ENCODE measurements at places on chromosomes 16 and 17.

- DNase-seq = no peak
These were observed 1165.8 kb upstream of the GOT2 start for GRCh38 chr16:59899940-59900339.

- no peak for DNase-seq
These were observed 53.5 kb downstream of the TIMM22 start for GRCh38 chr17:1050246-1050995.

- no peak for DNase-seq
These were observed 187.2 kb downstream of the FOXL1 start for GRCh38 chr16:86765389-86766026.

GRCh38 chr16:63200940-63201339 lies 1164.7 kb upstream of the CDH8 start:
- DNase-seq = no peak

DNA sequence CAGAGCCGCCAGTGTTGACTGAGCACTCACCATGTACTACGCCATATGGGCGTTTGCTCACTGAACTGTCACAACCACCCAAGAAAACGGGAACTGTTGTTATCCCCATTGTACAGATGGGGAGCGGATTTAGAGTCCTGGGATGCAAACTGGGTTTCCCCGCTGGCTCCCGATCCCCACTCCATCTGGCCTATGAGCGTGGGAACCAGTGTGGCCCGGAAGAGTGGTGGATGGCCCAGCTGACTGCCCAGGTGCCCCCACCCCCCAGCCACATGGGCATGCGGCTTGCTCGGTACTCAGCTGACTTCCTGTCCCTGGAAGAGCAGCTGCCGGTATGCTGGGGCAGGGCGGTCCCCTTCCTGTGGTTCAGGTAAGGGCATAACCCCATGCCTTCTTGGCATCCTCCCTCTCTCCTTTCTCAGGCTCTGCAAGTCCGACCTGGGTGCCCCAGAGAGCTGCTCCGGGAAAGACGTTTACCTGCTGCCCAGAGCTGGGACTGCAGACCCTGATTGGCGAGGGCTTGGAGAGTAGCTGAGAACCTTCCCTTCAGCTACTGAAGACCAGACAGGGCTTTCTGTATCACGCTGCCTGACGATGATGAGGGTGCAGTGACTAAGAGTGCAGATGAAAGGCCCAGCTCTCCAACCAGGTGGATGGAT lies 16.2 kb downstream of the SOCS3 start:
- peak; percentile 89 for DNase-seq

- peak; percentile 2 for DNase-seq
These were observed 5.0 kb upstream of the PRSS54 start for GRCh38 chr16:58299757-58300349.

GRCh38 chr17:62822080-62822904 lies 14.2 kb upstream of the MARCHF10 start:
- no peak for DNase-seq

DNA sequence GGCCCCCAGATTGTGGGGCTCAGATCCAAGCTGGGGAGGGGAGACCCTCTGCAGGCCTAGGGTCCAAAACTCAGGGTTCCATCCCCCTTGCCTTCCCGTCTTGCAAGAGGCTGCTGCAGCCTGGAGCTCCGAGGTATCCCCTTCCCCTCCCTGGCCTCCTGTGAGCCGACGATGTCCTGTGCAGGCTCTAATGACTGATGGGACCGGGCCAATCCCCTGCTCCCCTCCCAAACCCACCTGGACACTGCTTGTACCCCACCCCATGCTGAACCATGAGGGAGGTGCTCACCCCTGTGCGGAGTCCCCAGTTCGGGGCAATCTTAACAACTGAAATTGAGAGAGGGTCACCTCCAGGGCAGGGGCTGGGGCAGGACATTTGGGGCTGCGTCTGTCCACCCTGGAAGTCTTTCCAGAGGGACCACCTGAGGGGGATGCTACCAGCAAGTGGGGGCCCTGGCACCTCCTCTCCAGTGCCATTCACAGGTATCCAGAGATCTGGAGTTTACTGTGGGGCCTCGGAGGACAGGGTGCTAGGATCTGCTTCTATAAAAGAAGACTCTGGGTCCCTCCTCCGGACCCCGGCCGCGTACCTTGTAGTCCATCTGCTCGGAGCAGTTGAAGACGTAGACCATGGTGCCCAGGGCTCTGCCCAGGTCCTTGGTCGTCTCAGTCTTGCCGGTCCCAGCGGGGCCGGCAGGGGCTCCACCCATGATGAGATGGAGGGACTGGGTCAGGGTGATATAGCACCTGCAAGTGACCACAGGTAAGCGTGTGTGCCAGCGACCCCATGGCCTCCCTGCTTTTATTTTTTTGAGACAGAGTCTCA lies 77.3 kb downstream of the DNAH17 start:
- no peak for DNase-seq

DNA sequence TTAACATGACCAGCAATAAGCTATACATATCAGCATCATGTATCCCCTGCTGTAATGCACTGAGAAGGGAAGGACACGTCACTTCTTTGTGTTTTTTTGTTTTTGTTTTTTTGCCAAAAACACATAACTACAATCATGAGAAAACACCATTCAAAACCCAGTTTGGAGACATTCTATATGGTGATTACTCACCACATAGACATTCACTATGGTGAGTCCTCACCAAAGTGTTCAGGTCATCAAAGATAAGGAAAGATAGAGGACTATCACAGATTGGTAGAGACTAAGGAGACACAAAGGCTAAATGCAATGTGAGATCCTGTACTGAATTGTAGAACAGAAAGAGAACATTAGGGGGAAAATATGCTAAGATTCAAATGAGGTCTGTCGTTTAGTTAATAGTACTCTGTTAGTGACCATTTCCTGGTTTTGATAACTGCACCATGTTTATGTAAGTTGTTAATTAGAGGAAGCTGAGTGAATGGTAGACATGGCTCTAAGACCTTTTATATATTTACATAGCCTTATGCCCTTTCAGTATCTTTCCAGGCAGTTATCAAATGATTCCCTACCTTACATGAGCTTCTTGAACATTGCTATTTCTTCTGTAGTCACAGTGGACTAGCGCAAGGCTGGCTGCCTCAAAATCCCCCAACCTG lies 46.6 kb downstream of the PIK3R5 start:
- DNase-seq = no peak

DNA sequence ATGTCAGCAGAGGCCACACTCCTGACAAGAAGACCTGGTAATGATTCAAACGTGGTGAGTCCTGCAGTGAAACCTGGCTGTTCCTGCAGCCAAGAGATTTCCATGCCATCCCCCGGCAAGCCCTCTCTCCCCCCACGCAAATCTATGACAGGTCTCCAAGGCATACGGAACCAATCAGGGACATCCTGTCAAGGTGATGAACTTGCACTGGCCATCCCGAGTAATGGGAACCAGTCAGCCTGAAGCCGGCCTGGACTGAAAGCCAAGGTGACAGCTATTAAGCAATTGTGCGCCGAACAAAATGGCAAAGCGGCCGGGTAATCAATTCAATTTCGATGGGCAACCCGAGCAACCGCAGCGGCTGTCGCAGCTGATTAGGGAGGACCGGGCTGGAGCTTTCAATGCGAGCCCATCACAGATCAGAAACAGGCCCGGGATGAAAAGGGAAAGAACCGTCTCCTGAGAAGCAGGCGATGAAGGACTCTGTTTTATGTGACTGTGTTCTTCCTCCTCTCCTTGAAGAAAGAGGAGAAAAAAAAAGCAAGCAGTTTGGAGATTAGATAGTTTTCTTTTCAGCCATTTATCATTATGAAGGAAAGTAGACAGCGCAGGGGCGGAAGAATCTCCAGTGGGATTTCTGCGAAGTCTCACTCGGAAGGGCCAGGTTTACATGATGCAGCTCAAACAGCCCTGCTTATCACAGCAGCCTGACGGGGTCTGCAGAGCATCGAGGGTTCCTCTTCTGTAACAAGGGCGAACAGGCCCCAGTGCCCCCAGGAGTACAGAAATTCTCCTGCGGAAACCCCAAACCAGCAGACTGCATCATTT lies 35.2 kb downstream of the TBX4 start:
- DNase-seq = no peak

DNA sequence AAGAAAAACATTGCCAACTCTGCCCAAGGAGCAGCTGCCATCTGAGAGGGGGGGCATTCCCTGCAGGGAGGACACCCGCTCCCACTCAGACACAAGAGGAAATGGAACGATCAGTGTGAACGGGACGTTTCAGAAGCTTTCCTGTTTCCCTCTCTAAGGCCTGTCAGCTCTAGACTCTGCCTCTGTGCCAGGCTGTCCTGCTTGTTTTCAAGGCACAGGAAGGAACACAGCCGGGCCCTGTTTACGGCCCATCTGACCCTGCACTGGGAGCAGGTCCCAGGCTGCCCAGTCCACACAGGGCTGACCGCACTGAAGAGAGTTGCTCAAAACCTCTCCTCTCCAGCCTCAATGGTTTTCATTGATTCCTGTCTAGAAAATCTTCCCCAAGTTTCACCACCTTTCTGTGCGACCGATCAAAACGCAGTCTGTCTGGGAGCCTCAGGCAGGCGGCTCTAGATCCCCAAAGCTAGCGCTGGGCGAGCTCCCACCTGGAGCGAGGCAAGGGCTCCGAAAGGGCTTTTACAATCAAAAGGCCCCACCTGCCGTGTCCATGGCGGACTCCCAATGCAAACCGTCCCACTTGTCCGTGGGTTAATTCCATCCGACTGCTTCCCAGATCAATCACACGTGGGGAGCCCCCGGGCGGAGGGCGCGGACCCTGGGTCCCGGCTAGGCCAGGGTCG lies 1.5 kb downstream of the PIEZO1 start:
- peak; percentile 31 for DNase-seq

- no peak for DNase-seq
These were observed 380.2 kb upstream of the ZFHX3 start for GRCh38 chr16:73428121-73428520.

GRCh38 chr16:81626181-81626674 lies 152.9 kb upstream of the PLCG2 start:
- DNase-seq = no peak

- DNase-seq = no peak
These were observed 16.3 kb downstream of the ANKFN1 start for GRCh38 chr17:56169621-56170020.

GRCh38 chr17:78912082-78912481 lies 9.1 kb upstream of the CEP295NL start:
- DNase-seq = no peak

DNA sequence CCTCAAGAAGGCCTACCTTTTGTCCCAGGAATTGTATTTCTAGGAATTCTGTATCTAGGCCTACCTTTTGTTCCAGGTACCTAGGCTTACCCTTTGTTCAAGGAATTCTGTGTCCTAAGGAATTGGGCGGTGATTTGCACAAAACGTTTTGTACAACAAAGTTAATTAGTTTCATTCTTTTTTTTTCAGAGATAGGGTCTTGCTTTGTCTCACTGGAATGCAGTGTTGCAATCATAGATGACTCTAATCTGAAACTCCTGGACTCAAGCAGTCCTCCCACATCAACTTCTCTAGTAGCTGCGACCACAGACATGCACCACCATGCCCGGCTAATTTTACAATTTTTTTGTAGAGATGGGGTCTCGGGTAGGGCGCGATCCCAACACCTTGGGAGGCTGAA lies 7.0 kb downstream of the CDR2L start:
- no peak for DNase-seq

DNA sequence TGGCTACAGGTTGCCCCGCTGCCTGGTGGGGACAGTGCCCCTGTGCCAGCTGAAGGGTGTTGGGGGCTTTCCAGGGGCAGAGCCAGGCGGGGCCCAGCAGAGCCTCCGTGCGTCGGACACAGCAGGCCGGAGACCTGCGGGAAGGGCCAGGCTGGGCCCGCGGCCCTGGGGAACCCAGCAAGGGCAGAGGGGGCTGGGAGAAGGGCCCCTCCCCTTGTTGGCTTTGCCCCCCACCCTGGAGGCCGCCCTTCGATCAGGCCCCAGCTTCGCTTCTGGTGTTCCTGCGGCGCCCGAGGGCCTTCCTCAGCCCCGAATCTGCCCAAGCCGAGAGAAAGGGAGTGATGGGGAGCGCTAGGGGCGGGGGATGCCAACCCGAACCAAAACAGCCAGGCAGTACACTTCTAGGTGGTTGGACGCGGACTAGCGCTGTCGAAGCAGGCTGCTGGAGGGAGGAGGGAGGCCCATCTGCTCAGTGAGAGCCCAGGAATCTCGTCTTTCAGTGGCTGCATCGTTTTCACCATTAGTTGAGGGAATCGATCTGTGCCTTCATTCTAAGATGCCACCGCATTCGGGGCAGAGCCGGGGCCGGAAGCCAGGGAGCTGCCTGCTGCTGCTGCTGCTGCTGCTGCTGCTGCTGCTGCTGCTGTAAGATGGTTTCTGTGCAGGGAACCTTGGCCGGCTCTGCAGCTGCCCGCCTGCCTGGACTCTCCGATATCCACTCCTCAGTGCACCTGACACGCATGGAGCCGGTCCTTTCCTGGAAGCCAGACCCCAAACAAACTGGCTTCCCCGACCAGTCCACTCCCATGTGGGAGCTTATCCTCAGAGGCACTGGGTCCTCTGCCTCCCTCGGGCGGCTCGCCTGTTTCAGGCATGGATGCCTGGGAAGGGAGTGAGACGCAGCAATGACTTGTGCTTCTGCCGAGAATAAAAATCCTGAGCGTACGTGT lies 1.7 kb downstream of the JPH3 start:
- DNase-seq = no peak

GRCh38 chr17:17752821-17753321 lies 71.6 kb downstream of the RAI1 start:
- no peak for DNase-seq

DNA sequence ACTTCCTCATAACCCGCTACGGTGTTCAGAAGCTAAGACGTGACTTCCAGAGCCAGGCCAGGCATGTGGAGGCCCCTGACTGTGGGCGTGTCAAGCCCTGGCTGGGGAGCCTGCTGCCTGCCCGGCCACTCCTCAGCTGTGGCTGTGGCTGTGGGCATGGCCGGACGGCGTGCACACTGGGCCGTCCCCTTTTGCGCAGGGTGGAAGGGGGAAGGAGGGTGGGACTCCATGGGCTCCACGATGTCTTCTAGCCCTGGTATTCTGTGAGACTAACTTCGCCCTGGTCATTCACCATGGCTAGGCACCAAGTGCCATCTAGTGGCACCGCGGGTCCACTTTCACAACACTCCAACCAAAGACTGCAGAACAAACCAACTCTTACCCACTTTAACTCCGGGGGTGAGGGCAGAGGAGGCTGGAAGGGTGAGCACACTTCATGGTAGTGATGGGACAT lies 67.9 kb downstream of the N4BP1 start:
- DNase-seq = peak; percentile 37

All from CD4-positive, alpha-beta T cell treated with Interleukin-10 for 1 hour (primary cell).